Endodermal cell (in vitro differentiated cells): ENCODE measurements at places on chromosomes 12 and 14.

- no peaks in the 10 kb centered on the region for H3K36me3 ChIP-seq
- H3K27me3 ChIP-seq, result no peaks in the 10 kb centered on the region
- no peaks in the 10 kb centered on the region for H3K4me1 ChIP-seq
- H3K27ac ChIP-seq, result no peak overlapping the region
Observed at GRCh38 chr12:106327309-106327869, 24.9 kb downstream of the TCP11L2 start.

- no peak for DNase-seq
- peaks cover 16% of the 10 kb centered on the region for H3K27me3 ChIP-seq
- H3K36me3 ChIP-seq, result no peaks in the 10 kb centered on the region
Observed at GRCh38 chr14:66487164-66487563, 993 bp downstream of the CCDC196 start.

DNA sequence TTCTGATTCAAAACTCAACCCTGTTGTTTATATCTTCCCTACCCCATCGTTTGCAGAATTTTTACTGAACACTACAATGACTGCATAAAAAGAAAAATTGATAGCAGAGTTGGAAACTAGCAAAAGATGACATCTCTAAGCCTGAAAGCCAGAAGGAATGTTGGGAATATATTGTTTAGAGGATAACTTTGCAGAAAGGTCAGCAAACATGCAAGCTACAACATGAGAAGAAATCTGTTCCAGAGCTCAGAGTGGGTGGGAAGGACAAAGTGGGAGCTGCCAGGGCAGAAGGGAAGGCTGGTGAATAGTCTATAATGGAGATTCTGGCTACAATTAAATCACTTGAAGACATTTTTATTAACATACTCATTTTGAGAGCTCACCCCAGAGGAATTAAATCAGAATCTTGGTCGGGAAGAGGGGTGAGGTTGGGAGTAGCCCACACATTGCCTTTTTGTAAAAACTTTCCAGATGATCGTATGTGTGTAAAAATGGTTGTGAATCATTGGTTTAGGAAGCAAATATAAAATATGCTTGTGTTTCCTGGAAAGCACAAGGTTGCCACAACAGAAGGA lies 574.8 kb downstream of the FLRT2 start:
- H3K4me3 ChIP-seq, result no peak overlapping the region
- H3K27ac ChIP-seq, result no peak overlapping the region
- no peaks in the 10 kb centered on the region for H3K36me3 ChIP-seq

GRCh38 chr14:63677891-63678379 lies 36.3 kb upstream of the WDR89 start:
- no peaks in the 10 kb centered on the region for H3K27me3 ChIP-seq
- DNase-seq, result no peak
- no peak overlapping the region for H3K4me3 ChIP-seq
- no peak overlapping the region for H3K27ac ChIP-seq
- no peaks in the 10 kb centered on the region for H3K36me3 ChIP-seq

DNA sequence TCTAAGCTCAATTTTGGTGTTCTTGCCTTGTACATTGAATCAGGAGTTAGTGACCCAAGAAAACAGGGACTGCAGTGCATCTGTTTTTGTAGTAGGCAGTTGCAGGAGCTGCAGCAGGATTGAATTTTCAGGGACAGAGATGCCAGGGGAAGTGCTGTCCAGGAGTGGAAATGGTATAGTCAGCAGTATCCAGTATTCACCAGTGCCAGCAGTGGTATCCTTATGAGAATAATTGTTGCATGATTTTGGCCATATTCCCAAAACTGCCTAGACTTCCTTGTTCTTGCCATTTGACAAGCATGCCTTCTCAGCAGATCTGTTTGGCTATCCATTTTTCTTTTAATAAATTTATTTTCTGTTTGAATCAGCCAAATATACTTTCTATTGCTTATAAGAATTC lies 18.6 kb upstream of the ABCD2 start:
- H3K27me3 ChIP-seq, result no peaks in the 10 kb centered on the region
- no peaks in the 10 kb centered on the region for H3K4me1 ChIP-seq
- no peak overlapping the region for H3K27ac ChIP-seq
- H3K36me3 ChIP-seq, result no peaks in the 10 kb centered on the region

DNA sequence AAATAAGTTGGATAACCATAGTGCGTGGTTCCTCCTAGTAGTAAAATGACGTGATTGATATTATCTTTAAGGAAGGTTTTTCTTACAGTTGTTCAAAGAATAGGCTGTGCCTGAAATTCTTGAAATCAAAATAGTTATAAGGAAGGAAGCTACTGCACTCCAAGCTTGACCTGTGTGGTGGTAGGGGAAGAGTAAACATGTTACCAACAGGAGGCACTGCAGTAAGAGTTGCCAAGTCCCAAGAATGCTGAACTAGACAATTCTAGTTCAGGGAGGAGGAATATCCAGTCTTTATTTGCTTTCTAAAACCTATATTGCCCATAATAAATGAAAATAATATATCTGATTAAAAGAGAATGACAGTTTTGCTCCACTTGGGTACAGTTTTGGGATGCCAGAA lies 764.5 kb downstream of the TMTC2 start:
- H3K27ac ChIP-seq, result no peak overlapping the region
- H3K4me3 ChIP-seq, result no peak overlapping the region
- no peak for DNase-seq
- no peaks in the 10 kb centered on the region for H3K36me3 ChIP-seq
- H3K4me1 ChIP-seq, result no peaks in the 10 kb centered on the region

GRCh38 chr12:26122681-26123481 lies 2.0 kb downstream of the BHLHE41 start:
- peaks cover 7% of the 10 kb centered on the region for H3K4me1 ChIP-seq
- H3K4me3 ChIP-seq, result peak overlapping the region; percentile 80
- peak; percentile 80 for DNase-seq

DNA sequence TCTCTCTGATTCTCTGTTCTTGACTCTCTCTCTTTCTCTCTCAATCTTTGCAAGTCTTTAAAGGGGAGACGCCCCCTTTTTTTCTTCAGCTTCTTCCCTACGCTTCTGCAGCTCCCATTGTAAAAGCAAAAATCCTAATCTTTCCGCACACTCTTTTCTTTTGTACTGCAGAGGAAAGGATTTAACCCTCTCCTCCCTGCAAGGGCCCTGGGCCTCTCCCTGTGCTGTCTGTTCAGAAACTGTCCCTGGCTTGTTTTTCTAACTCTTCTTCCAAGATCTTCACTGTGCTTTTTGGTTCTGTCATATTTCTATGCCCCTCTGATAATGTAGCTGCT lies 10.9 kb upstream of the SALL2 start:
- no peaks in the 10 kb centered on the region for H3K36me3 ChIP-seq
- H3K4me3 ChIP-seq, result peak overlapping the region; percentile 99
- DNase-seq, result no peak
- H3K27ac ChIP-seq, result peak overlapping the region; percentile 98
- H3K4me1 ChIP-seq, result peaks cover 15% of the 10 kb centered on the region
- H3K27me3 ChIP-seq, result no peaks in the 10 kb centered on the region

DNA sequence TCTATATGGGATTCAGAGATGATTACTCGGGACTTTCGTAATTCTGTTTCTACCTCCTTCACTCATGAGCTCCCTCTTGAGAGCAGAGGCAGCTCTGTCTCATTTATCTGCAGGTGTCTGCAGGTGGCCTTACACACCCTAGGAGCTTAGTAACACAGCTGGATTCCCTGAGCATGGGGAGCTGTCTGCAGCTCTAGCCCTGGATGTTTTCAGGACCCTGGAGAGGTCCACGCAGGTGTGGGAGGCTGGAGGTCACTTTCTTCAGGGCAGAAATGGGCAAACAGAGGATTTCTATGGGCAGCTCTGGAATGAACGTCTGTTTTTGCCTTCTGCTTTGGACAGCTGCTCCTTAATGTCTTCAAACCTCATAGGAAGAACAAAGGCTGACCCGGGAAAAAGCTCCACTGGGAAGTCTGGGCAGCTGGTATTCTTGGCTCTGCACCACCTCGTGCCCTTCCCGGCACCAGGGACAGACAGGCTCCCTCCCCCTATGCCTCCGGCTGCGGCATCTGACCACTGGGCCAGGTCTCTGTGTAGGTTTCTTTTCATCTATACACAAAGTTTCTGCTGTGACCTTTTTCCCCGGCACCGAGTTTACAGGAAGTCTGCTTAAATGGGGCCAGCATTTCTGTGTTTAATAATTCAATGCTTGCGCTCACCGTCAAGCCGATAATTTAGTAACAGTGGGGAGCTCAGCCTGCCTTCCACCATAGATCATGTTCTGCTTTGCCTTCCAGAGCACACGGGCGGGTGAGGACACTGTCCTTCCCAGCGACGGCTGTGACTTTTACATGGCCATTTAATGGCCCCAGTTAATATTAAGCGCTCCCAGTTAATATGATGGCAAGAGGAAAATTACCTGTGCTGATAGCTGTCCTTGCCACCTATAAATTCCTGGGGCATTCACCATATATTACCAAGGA lies 320.2 kb upstream of the SFSWAP start:
- no peaks in the 10 kb centered on the region for H3K4me1 ChIP-seq
- H3K27ac ChIP-seq, result no peak overlapping the region
- H3K36me3 ChIP-seq, result no peaks in the 10 kb centered on the region
- H3K27me3 ChIP-seq, result no peaks in the 10 kb centered on the region
- DNase-seq, result peak; percentile 93

DNA sequence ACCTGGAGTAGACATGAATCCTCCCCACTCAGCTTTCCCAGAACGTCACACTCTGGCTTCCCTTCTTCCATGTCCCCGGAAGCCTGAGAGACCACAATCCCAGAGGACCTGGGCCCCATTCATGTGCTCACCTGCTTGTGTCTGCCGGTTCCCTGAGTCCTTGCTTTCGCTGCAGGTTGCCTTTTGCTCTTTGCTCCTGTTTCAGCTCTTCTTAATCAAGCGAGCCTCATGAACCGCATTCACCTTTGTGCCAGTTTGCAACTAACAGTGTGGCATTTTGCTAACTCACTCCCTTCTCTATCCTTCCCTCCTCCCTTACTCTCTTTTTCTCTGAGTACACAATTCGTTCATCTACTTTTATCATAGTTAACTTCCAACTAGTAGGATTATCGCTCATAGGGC lies 23.1 kb downstream of the ENTPD5 start:
- DNase-seq, result no peak
- H3K4me1 ChIP-seq, result no peaks in the 10 kb centered on the region
- no peak overlapping the region for H3K27ac ChIP-seq
- H3K27me3 ChIP-seq, result no peaks in the 10 kb centered on the region

- no peaks in the 10 kb centered on the region for H3K36me3 ChIP-seq
- no peak for DNase-seq
- H3K27me3 ChIP-seq, result no peaks in the 10 kb centered on the region
- peaks cover 6% of the 10 kb centered on the region for H3K4me1 ChIP-seq
- H3K4me3 ChIP-seq, result no peak overlapping the region
- no peak overlapping the region for H3K27ac ChIP-seq
Observed at GRCh38 chr12:70070494-70071007, 172.7 kb upstream of the CNOT2 start.

DNA sequence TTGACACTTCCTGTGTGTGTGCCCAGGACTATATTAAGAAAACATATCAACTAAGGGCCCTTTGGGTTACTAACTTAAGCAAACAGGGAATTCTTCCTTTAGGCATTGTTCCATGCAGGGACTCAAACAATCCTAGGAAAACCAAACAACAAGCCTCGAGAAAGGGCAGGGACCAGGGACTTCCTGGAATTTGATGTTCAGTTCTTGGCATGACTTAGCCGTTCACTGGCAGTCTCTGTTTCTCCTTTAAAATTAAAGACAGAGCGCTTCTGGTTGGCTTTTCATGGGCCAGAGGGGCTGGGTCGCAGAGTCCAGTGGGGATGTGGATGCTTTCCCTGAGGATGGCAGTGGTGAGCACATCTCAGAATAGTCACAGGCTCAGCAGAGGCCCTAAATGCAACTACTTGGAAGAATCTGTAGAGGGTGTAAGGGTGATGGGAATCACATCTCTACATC lies 35.2 kb downstream of the RNFT2 start:
- H3K36me3 ChIP-seq, result no peaks in the 10 kb centered on the region
- H3K4me3 ChIP-seq, result no peak overlapping the region

DNA sequence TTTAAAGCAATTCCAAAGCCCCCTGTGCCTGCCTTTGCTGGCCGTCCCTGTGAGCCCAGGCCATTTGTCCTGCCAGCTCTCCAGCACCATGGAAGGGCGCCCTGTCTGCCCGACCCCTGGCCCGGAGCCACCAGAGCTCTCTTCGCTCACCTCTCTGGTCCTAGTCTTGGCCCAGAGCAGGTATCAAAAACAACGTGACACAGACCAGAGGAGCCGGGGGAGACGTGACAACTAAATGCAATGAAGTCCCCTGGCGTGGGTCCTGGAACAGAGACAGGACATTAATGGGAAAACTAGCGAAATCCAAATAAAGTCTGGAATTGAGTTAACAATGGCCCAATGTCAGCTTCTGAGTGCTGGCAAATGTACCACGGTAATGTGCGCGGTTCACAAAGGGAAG lies 83.2 kb upstream of the DIO3 start:
- no peaks in the 10 kb centered on the region for H3K4me1 ChIP-seq
- H3K27me3 ChIP-seq, result no peaks in the 10 kb centered on the region
- DNase-seq, result peak; percentile 46
- H3K27ac ChIP-seq, result no peak overlapping the region

DNA sequence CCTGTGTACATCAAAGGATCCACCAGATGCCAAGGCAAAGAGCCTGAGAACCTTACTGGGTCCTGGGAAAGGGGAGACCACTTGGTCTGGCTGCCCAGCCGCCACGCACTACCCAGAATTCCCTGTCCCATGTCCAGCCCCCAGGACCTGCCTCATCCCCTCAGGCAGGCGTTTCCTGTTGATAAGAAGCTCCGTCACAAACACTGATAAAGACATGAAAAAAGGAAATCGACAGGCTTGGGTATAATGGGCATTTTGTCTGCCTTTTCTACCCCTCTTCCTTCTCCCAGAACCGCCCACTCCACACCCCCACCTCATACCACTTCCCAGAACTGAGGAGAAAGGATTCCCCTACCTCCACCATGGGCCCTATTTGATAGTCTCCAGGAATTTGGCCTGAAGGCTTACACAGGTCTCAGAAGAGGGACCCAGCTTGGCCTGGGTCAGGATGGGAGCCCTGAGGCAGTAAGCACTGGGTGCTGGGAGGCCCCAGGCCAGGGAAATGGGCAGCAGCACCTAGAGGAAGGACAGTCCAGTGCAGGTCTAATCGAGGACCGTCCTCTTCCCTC lies 18.8 kb downstream of the ACVRL1 start:
- H3K4me3 ChIP-seq, result no peak overlapping the region
- H3K27ac ChIP-seq, result no peak overlapping the region
- H3K36me3 ChIP-seq, result no peaks in the 10 kb centered on the region
- peaks cover 4% of the 10 kb centered on the region for H3K4me1 ChIP-seq
- peak; percentile 48 for DNase-seq

- H3K4me1 ChIP-seq, result peaks cover 2% of the 10 kb centered on the region
- H3K4me3 ChIP-seq, result no peak overlapping the region
- no peaks in the 10 kb centered on the region for H3K27me3 ChIP-seq
- no peak overlapping the region for H3K27ac ChIP-seq
Observed at GRCh38 chr14:41558490-41558889, 48.2 kb upstream of the LRFN5 start.
